ENCODE measurements at places on chromosomes 12 and 14.

- DNase-seq: no peak
Observed at GRCh38 chr14:23418021-23418420, 9.9 kb upstream of the MYH6 start.

DNA sequence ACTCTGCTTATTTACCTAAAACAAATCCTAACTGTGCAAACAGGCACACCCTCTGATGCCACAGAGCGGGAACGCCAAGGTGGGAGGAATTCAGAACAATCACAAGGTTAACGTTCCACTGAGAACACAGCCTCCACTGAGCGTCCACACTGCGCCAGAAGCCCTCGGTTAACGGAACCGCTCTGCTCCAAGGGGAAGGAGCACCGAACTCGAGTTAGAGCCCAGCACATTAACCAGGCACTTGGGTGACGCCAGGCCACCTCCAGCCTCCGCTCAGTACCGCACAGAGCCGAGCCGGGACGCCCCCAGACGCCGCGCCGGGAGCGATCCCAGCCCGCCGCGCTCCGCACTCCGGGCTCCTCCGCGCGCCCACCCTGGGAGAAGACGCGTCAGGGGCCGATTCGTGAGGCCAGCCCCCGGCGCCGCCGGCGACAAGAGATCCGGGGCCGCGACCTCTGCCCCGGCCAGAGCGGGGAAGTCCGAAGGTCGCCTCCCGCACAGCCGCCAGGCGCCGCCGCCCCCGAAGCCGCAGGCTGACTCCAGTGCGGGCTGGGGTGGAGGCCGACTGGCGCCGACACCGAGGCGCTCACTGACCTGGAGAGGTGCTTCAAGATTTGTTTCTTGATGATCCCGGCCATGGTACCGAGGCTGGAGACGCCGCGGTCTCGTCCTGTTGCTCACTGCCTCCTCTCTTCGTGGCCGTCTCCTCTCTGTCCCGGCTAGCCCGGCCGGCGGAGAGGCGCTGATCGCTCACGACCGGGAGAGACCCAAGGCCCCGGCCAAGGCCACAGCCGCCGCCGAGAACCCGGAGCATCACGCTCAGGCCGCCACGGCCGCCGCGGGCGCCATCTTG is 450 bp downstream of the BLTP3B start:
- peak; percentile 63 for DNase-seq

- DNase-seq: no peak
Observed at GRCh38 chr12:24133384-24133783, 183.9 kb upstream of the SOX5 start.

GRCh38 chr12:30145684-30146032 is 361.9 kb upstream of the TMTC1 start:
- no peak for DNase-seq

GRCh38 chr12:29893002-29893401 is 109.3 kb upstream of the TMTC1 start:
- DNase-seq: no peak

GRCh38 chr12:115495300-115495699 is 782.2 kb downstream of the MED13L start:
- no peak for DNase-seq

GRCh38 chr14:69473946-69474345 is 10.6 kb upstream of the PLEKHD1 start:
- DNase-seq: no peak

- no peak for DNase-seq
Observed at GRCh38 chr14:59026081-59026480, 162.4 kb upstream of the DAAM1 start.

GRCh38 chr14:71078500-71078899 is 171.2 kb downstream of the PCNX1 start:
- no peak for DNase-seq

GRCh38 chr12:19409376-19409775 is 29.9 kb upstream of the AEBP2 start:
- DNase-seq: no peak

DNA sequence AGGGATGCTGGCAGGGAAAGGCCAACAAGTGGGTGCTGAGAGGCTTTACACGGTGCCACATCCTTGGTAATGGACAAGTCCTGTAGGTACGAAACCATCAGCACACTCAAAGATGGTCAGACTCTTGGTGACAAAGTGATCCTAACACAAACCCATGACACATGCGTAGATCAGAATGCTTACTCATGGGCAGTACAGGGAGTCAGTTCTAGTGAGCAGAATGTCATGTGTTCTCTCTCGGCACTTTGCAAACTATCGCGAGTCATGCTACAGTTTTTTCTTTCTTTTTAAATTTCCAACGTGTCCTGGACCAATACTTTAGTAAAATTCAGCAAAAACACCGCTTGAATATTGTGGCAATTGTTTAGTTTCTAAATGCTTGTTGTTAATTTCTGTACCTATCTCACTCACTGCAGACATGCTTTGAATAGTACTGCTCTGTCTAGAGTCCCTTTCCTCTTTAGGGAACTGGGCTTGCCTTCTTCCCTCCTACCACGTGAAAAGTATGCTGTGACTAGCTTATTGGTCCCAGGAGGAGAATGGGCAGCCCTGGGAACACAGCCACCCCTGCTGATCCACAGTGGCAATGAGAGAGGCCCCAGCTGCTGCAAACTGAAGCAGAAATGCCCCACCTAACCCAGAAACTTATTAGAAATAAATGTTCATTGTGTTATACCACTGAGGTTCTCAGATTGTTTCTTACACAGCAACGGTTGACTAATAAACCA is 62.4 kb downstream of the UBR7 start:
- DNase-seq: peak; percentile 90

DNA sequence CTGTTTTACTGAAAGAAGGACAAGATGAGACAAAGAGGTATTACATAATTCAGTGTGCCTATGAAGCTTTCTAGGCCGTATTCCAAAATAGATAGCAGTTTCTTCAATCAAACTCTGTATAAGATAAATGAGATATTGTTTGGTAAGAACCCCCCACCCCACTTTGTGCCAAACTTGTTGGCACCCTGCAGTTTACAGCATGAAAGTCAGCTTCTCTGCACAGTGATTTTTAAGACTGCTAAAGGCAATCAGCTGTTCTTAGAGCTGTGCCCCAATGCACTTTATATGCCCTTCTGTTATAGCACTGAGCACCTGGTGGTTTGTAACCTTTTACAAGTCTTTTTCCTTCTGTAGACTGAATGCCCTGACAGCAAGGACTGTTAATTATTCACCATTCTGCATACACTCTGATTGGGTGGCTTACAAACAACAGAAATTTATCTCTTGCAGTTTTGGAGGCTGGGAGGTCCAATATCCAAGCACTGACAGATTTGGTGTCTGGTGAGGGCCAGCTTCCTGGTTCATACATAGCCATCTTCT is 76.7 kb downstream of the ANO4 start:
- DNase-seq: no peak

- no peak for DNase-seq
Observed at GRCh38 chr14:72753044-72753710, 140.7 kb downstream of the DPF3 start.

DNA sequence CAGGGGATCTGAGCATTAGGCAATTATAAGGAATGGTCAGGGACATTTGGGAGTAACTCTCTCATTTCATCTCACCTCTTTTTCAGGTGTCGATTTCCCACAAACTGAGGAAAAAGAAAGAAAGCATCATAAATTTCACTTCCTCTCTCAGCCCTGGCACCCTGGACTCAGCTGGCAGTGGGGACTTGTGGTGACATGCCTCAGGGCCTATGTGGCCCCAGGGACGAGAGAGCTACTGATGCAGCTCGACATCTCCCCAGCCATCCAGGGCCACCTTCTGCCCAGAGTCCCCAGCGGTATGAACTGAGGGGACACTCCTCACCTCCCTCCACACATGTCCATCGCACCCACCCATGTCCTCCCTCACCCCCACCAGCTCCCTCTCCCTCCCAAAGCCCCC is 11.7 kb downstream of the TNFRSF1A start:
- DNase-seq: no peak

- DNase-seq: no peak
Observed at GRCh38 chr12:58920961-58921861, 907 bp upstream of the LRIG3 start.

GRCh38 chr12:11922361-11922760 is 148.4 kb upstream of the BCL2L14 start:
- no peak for DNase-seq

DNA sequence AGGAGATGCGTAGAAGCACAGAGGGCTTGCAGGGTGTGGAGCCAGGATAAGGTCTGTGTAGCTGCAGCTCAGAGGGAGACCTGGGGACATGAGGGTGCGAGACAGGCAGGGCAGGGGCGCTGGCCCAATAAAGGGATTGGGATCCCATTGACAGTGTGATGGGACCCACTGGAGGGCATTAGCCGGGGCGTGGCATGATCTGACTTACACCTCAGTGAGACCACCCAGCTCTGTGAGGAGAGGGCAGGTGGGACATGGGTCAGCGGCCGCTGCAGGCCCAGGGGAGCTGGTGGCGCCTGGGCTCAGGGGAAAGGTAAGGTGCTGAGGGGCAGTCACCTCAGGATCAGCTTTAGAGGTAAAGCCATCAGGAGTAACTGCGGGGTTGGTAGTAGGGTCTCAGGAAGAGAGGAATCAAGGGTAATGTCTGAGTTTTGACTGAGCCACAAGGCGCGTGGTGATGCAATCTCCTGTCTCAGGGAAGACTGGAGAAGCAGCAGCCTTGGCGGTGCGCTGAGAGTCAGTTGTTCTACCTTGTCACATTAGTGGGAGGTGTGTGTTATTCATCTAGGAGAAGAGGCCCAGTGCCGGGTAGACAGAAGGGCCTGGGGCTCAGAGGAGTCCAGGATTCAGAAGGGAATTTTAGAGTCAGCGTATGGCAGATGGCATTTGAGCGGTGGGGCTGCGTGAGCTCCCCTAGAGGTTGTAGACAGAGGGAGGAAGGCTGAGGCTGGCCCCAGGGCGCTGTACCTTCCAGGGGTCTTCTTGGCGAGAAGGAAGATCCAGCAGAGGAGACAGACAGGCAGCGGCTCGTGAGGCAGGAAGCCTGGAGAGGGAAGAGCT is 30.8 kb upstream of the BDKRB2 start:
- DNase-seq: no peak

- DNase-seq: no peak
Observed at GRCh38 chr14:53310412-53310811, 157.3 kb upstream of the DDHD1 start.
